Activated CD4-positive, alpha-beta T cell treated with anti-CD3 and anti-CD28 coated beads, Interleukin-10, Interleukin-2, amounts not matched to agents 100 ng/mL and 50 ng/mL, durations not matched to agents 16 hours and 8 hours (primary cell): ENCODE measurements at places on chromosomes 6 and 20.

DNA sequence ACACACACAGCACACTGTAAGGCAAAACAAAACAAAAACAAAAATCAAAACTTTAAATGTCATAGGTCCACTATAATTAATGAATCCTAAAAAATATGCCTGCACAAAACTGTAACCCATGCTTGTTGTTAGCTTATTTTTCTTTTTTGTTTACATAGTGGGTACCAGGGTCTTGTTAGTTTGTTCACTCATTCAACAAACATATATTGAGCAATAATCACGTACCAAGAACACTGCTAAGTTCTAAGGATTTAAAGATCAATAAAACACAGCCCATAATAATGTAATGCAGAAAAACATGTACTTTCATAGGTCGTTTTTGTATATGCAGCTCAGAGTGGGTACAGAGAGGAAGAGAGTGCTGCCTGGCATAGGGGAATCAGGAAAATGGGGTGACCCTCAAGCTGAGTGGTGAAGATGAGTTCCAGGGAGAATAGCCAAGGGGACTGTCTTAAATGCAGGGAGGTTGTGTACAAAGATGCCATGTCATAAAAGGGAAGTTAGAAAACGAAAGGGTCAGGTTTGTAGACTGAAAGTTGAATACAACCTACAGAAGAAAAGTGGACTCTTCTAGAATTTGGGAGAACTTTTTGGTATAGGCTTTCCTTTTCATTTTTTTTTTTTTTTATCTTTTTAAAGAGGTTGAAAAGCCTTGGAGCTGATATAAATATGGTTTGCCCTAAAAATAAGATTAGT, 113.3 kb upstream of the TBX18 start:
- no peak for DNase-seq

GRCh38 chr6:7747901-7748504, 22.1 kb downstream of the BMP6 start:
- no peak for DNase-seq

DNA sequence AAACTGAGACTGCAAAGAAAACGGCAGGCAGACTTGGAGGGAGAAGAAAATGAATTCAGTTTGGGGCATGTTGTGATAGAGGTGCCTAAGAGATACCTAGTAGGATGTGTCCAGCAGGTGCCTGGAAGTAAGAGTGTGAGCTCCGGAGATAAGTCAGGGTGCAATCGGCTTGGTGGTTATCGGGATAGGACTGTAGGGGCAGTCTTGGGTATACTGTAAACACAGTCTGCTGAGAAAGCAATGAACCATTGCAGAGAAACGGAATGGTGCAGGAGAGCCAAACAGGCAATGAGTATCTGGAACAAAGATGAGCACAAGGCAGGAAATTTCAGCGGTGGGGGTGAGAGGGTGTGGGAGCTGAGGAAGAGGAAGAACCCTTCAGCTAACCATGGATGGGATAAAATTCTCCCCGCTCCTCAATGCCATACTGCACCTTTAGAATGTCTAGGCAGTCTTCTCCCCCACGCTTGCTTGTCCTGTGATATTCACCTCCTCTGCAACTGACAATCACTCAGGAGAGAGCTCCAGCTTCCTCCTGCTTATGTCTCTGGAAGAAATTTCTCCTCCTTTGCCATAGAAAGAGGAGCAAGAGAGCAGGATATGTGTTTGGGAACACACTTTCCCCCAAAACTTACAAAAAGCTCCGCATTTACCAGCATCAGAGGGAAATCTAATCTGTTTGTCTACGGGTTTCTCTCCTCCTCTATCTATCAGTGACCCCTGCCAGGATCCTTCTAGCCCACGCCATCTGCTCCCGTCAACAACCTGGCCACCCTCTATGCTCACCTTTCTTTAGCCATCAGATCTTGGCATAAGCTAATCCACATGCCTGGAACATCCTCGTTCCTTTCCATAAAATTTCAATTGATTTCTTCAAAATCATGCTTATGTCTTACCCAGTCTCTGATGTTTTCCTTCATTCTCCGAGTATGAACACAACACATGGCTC, 381.7 kb upstream of the JARID2 start:
- no peak for DNase-seq

DNA sequence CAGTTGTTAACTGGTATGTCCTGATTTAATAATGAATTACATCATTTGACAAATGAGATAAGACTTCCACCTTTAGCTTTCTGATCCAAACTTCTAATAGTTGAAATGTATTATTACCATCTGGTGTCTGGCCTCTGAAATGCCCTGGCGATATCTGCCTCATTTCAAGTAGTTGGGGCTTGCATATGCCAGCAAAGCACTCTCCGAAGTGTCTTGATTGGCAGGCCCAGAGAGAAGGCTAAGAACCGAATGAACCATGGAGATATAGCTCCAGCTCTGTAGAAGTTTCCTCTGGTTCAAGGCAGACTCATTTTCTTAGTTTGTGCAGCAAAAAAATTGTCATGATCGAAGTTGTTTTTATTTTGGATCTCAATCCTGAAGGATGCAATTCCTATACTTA, 13.4 kb upstream of the HIVEP2 start:
- DNase-seq: no peak

- no peak for DNase-seq
Measured at GRCh38 chr20:3235666-3236324, 3.2 kb downstream of the SLC4A11 start.

DNA sequence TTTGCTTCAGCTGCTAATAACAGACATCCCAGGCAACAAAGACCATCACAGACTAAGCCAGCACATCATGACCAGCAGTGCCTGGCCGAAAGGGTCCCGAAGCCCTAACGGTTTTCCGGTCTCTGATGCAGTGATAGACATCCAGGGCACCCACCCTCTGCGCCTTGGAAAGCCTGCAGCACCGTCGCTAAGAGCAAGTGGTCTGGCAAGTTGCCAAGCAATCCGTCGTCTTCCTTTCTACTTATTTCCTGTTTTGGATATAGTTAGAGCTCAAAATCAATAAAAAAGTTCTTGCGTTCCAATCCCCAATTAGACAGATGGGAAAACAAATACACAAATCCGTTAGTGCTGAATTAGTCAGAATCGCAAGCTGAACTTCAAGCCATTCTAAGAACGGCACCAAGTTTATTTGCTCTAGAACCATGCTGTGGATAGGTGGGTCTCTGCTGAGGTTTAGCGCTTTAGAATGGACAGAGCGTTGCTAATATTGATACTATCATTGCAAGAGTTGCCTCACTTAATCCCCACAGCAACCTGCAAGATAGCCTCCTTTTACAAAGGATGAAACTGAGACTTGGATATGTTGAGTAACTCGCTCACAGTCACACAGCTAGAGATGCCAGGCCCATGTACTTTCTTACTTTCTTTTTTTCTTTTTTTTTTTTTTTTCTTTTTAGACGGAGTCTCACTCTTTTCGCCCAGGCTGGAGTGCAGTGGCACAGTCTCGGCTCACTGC, 163.3 kb upstream of the SNX9 start:
- no peak for DNase-seq
